ENCODE measurements at places on chromosomes 13 and 19.
A peak's percentile ranks its signal among the peaks of the same experiment; 100 is the strongest.

DNA sequence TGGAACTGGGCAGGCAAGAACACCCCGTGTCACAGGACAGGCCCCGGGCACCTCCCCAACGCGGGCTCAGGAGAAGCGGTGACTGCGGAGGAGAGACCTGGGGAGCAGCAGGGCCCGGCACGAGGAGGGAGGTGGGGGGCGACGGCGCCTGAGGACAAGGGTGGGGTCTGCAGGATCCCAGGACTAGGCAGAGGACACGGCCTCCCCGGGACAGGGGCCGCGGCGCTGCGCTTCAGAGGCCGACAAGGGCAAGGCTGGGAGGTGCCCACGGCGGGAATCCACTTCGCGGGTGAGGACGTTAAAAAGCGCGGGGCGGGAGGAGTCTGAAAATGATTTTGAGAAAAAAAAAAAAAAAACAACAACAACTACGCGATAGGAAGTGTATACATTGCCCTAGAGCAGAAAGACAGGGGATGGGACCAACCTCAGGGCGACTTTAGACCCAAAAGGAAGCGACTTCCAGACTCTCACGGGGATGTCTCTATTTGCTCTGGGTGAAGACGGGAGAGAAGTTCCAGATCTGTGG lies 44.9 kb downstream of the ZNF611 start:
- DNase-seq: peak; percentile 58

- DNase-seq: no peak
Observed at GRCh38 chr19:31821346-31821745, 472.1 kb upstream of the TSHZ3 start.

GRCh38 chr19:34184880-34185491 lies 12.7 kb downstream of the LSM14A start:
- DNase-seq: no peak

DNA sequence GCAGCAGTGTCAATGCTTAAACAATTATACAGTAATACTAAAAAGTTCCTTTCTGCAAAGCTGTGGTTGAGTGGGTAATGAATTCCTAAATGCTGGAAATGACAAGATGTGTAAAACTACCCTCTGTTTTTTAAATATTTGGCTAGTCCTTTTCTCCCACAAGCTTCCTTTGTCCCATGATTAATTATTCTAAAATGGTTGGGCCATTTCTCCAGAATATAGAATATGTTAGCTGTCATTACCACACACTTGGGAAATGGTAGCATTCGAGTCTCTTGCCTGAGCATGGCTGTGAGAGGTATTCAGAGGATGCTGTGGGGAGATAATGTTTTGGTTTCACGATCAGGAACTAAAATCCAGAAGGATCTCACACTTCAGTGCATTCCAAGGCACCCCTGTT lies 1185.8 kb downstream of the UQCRFS1 start:
- DNase-seq: no peak

- no peak for DNase-seq
Observed at GRCh38 chr19:45919678-45920077, 5.1 kb upstream of the NANOS2 start.

DNA sequence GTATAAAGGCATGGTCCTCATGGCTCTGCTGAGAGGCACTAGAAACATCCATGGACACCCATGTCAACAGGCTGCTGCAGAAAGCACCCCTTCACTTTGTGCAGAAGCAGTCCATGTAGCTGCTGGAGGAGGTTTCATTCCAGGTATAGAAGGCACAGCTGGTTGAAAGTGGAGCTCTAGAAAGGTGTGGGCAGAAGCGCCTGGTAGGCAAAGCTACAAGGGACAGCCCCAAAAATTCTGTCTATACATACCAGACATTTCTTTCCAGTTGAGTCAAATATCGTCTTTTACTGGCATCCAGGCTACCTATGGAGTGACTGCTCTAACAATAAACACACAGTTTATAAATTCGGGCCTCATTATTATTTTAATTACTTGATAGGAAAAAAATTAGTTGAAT lies 129.3 kb downstream of the ENOX1 start:
- DNase-seq: no peak

DNA sequence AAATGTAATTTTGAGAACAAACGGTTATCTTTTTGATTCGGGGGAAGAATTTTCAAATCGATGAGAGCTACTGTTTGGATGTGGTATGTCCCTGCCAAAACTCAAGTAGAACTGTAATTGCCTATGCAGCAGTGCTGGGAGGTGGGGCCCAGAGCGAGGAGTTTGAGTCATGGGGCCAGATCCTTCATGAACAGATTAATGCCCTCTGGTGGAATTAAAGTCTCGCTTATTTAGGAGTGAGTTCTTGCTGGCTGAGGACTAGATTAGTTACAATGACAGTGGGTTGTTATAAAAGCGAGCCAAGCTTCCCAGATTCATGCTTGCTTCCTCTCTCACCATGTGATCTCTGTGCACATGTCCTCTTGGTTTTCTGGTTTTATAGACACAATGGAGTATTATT lies 11.8 kb upstream of the PRR20A start:
- DNase-seq: no peak

All from activated T-cell treated with anti-CD3 and anti-CD28 coated beads, Interleukin-2, amount 50 U/mL, for 48 hours (primary cell).